Stimulated activated CD4-positive, alpha-beta T cell treated with anti-CD3 and anti-CD28 coated beads, Interleukin-12 subunit alpha, Interleukin-12 subunit beta, amount 100 ng/mL, for 24 hours (primary cell): ENCODE measurements at places on chromosomes 7 and 10.

GRCh38 chr10:93379731-93380575 is 102.2 kb downstream of the MYOF start:
- peak; percentile 9 for DNase-seq

- no peak for DNase-seq
Measured at GRCh38 chr7:105389889-105390288, 1.2 kb upstream of the SRPK2 start.

GRCh38 chr7:65910237-65910636 is 37.4 kb downstream of the VKORC1L1 start:
- DNase-seq: no peak

- no peak for DNase-seq
Measured at GRCh38 chr7:16671811-16672210, 25.8 kb downstream of the BZW2 start.

DNA sequence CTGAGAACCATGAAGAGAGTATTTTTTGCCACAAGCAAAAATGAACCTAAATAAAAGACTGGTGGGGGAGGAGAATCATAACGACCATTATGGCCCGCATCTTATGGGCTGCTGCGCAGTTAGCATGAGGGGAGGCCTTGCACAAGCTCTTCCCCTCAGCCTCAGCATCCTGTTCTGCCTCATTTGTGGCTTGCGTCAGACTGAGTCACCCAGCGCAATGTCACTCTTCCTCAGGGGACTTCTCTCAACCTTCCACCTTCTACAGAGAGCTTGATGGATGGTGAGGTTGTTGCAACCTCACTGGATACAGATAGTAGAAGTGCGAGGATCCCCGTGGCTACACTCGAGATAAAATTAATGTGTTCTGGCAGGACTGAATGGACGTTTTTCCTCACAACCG is 16.8 kb upstream of the GPR15LG start:
- no peak for DNase-seq

- DNase-seq: no peak
Measured at GRCh38 chr7:34043461-34044305, 138.3 kb downstream of the BMPER start.

DNA sequence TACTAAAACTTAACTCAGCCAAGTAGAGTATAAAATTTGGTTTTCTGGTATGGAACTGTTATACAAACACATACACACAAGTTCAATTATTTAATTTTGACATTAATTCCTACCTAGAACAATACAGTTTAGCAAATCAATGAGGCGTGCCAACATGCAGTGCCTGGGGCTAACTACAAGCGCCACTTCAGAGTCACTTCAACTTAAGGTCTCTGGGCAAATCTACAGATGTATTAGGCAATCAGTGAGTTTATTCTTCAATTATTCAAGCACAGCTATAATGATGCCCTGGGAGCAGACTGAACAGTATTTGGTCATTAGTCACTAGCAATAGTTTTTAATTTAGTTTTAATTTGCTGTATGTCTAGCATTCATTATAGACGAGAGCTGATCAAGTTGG is 51.6 kb downstream of the HIBADH start:
- DNase-seq: no peak

- DNase-seq: no peak
Measured at GRCh38 chr7:115135769-115136410, 214.0 kb downstream of the MDFIC start.
